ENCODE measurements at places on chromosomes 7 and 10.

- DNase-seq = no peak
Measured at GRCh38 chr7:38321515-38321944, 48.1 kb upstream of the TARP start.

- DNase-seq = no peak
Measured at GRCh38 chr7:137732168-137732567, 114.6 kb downstream of the DGKI start.

GRCh38 chr10:29608062-29608461 is 26.7 kb downstream of the SVIL start:
- no peak for DNase-seq

GRCh38 chr7:25456467-25457171 is 228.3 kb upstream of the NPVF start:
- peak; percentile 10 for DNase-seq

DNA sequence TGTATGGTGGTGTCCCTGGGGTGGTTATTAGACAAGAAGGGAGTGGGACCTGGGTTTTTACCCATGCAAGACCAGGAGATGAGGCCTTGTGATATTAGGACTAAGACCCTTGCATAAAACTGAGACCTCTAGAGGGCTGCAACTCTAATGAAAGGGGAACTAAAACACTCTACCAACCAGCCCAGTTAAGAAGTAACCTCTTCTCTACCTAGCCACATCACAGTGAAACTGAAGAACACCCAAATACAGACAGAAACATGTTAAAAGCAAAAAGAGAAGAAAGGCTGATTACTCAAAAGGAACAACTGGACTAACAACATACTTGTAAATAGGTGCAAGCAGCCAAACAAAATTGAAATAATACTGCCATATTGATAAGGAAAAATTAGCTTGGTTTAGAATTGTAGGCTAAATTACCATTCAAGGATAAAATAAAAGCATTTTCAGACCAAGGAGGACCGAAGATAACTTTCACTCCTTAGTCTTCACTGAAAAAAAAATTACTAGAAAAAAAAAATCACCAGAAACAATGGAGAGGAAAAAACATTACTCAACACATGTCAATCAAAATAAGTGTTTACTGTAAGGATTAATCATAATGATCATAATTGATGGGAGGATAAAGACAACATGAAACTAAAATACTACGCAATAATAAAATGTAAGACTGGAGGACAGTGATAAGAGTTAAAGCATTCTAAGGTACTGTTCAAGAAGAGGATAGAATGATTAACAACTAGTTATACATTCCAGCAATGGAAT is 27.6 kb downstream of the ERLIN1 start:
- no peak for DNase-seq

Data from putamen (tissue), 1 donor.